Activated CD8-positive, alpha-beta memory T cell treated with anti-CD3 and anti-CD28 coated beads for 24 hours (primary cell): ENCODE measurements at places on chromosomes 12 and 14.

GRCh38 chr12:120013659-120014380, 24.8 kb downstream of the BICDL1 start:
- DNase-seq: peak; percentile 71

- DNase-seq: no peak
Measured at GRCh38 chr12:21774358-21775132, at the start of gene KCNJ8. TSS of gene KCNJ8 (minus strand) at chr12:21774706. CDS start at chr12:21773616, 1,090 bp downstream.

GRCh38 chr12:5034603-5035002, 9.1 kb upstream of the KCNA5 start:
- no peak for DNase-seq

DNA sequence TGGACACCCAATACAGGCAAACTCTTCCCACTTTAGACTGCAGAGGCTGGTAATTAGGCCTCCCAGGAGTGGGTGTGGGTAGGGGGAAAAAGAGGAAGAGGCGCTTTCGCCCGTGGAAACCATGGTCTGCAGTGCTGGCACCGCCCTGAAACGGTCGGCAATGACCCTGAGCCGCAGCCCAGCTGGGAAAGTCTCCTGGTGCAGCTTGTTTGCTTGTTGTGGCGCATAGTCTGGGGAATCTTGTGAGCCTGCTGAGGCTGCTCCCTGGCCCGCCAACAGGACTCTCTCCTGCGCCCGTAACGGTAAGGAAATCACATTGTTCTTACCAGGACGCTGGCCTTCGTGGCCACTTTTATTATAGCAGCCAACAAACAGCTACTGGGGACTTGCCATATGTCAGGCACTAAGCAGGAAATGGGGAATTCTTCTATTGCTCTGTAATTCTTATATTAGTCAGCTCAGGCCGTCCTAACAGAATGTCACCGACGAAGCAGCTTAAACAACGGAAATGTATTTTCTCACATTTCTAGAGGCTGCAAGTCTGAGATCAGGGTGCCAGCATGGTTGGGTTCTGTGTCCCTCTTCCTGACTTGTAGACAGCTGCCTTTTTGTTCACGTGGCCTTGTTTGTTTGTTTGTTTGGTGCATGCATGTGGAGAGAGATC, 52.5 kb upstream of the RIN3 start:
- DNase-seq: peak; percentile 57

DNA sequence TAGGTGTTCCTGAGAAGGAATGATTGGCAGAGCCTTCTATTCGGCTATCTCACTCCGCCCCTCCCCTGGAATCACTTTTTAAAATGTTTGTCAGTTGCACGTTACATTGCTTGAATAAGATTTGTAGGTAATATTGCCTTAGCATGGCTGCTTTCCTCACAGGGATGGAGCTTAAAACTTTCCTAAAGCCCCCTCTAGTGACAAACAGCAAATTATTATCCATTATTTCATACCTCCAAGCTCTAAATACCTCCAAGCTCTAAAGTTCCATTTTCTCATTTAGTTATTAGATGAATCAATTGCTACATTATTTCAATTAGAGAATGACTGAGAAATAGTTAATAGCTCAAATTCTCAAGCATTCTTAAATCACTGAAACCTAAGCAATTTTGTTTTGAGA, 5.1 kb upstream of the SPATA7 start:
- no peak for DNase-seq

GRCh38 chr12:124940143-124940392, 25.6 kb upstream of the UBC start:
- no peak for DNase-seq

DNA sequence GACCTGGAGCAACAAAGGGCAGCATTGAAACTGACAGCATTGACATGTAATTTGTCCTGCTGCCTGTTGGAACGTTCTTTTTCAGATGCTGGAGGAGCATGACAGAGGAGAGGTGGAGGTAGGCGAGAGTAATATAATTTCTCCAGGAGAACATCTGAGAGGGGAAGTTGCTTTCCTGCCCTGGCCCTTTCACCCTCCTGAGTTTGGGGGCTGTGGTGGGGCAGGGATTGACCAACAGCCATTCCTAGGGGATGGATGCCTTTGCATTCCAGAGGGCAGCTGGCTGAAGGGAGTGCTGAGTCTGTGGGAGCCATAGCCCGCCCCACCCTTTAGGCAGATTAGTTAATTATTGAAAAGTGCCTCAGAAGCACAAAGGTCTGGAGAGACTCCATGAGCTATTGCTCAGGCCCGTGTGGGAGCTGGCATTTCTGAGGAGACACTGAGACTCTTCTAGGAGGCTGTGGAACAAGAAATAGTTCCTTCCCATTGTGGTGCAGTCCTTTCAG, 73.5 kb downstream of the ARF6 start:
- no peak for DNase-seq

GRCh38 chr14:89660166-89660565, 243.1 kb upstream of the FOXN3 start:
- DNase-seq: no peak

- no peak for DNase-seq
Measured at GRCh38 chr14:83624541-83624940, 1905.4 kb upstream of the FLRT2 start.
